ENCODE measurements at places on chromosomes 5 and 9.

DNA sequence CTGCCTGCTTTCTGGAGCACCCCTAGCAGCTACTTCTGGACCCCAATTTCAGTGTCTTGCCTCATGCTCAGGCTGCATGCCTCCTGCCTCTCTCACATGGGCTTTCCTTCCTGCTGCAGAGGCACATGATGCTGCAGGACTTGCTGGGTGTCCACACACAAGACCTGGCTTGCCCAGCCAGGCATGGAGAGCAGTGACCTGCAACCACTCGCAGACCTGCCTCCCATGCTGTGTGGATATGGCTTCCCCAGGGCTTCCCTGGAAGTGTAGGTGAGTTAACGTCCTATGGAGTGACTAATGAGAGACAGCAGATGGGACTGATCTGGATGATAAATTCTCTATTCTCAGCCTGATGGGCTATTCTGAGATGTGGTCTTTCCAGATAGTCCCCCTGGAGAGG, 53.2 kb upstream of the SMIM32 start:
- DNase-seq = no peak

- no peak for DNase-seq
Observed at GRCh38 chr5:138844125-138844461, 31.0 kb downstream of the LRRTM2 start.

DNA sequence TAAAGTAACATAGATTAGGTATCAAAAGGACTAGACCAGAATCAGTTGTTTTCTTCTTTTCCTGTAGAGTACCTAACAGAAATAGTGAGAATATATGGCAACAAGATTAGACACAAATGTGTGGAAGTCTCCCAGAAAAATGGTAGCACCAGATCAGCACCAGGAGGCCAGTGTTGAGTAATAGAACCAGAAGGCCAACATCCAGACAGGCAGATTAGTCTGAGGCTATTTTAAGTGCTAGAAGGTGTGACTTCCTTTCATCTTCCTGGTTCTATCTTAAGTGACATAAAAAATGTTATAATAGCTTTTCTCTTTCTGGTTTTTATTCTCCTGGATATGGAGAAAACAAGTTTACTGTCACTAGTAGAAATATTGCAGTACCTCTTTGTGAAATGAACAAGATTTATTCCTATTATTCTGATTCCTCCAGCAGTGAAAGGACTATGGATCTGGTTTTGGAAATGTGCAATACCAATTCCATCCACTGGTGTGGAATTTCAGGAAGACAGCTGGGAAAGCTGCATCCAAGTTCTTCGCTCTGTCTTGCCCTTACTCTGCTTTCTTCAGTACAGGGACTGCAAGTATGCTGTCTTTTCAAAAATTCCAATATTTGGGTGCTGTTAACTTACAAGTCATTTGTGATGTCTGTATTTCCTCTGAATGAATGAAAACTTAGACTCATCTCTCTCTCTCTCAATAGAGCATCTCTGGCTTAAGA, 39.1 kb downstream of the SHLD3 start:
- no peak for DNase-seq

GRCh38 chr9:92887880-92888338, 10.1 kb upstream of the ZNF484 start:
- no peak for DNase-seq

DNA sequence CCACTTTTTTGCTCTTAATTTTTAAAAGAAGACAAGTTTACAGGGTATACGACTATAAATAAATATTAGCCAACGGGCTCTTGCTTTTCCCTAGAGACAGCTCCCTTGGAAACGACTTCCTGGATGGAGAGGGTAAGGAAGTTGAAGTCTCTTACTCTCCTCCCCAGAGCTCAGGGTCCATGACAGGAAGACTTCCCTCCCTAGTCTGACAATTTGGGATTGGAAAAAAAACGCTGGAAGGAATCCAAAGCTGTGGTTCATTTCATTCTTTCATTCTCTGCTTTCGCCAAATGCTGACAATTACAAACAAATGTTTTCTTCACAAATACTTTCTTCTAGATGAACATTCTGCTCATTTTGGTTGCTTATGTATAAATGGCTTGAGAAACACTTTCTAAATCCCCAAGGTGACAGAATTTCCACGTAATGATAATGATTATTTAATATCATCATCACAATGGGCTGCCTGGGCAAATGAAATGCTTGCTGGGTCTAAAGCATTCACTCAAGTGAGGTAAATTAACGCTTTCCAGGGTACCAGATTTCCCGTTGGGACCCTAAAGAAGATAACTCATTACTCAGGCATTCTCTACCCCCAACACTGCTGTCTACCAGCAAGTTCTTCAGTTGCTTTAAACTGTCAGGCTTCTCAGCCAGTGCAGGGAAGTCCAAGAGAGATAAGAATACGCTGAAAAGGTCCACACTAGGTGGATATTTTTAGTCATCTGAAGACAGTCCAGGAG, 139.8 kb upstream of the SLC30A5 start:
- DNase-seq = no peak

- DNase-seq = no peak
Observed at GRCh38 chr9:13324988-13325387, 45.5 kb upstream of the MPDZ start.
